ENCODE measurements at places on chromosomes 13 and 19.
A peak's percentile ranks its signal among the peaks of the same experiment; 100 is the strongest.

DNA sequence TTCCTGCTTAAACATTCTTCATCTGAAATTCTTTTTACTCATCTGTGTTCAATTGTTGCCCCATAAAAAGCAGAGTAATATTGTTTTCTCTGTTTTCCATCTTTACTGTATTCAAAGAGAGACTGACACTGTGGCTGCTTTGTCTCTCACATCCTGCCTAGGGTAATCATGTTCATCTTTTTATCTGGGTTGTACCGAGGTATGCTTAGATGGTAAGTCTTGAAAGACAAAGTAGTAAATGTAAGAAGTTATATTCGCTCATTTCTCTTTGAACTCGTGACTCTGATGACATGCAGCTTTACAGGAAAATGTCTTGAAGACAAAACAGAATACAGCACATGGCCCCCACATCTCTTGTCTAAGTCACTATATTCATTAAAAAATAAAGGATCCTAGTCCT is 20.0 kb upstream of the CYSLTR2 start:
- DNase-seq, result no peak

- peak; percentile 77 for DNase-seq
Observed at GRCh38 chr13:41458761-41459431, 1.5 kb downstream of the RGCC start.

DNA sequence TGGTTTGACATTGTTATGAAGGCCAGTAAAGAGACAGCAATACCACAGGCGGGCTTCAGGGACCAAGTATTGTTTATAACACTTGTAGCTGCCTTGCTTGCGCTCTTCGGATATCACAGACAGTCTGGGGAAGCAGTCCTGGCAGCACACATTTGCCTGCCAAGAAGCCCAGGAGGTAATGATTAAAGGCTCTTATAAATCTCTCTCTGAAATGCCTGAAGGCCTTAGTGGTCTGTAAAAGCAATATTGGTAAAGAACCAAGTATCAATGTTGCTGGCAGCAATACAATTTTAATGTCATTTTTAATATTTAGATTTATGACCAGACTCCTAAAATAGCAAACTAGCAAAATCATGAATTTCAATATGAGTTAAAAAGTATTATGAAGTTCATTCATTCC is 1312.4 kb downstream of the PCDH9 start:
- DNase-seq, result no peak

DNA sequence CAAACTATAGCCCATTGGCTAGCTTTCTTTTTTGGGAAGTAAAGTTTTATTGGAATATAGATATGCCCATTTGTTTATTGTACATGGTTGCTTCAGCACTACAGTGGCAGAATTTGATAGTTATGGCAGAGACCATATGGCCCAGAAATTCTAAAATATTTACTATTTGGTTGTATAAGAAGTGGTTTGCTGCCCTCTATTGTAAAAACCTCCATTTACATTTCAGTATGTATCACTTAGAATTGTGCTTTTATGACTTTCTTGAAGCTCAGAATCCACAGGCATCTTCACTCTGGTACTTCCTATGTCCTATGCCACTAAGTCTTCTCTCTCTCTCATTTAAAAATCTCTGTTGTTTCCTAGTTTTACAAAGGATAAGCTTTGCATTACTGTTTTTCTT is 37.7 kb downstream of the DLEU7 start:
- no peak for DNase-seq

GRCh38 chr13:42644841-42645240 is 70.9 kb downstream of the TNFSF11 start:
- no peak for DNase-seq

GRCh38 chr19:39017646-39018045 is 14.7 kb downstream of the FBXO27 start:
- DNase-seq, result no peak

DNA sequence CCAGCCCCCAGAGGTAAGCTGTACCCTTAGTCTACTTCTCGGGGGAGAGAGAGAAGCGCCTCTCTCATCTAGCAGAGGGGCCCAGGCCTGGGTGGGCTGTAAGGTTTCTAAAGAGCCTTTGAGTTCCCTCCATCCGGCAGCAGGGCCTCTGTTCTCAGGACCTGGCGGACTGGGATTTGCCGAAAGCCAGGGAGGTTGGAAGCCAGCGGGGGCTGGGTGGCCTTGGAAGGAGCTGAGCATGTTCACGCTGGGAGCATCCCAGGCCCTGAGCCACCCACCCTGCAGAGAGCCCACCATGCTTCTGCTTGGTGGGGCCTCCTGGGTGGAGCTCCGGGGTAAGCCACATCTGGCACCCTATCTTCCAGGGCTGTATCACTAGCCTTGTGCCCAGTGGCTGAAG is 7.8 kb downstream of the SLC7A10 start:
- no peak for DNase-seq

- no peak for DNase-seq
Observed at GRCh38 chr19:38915329-38916321, 3.6 kb upstream of the CCER2 start.

DNA sequence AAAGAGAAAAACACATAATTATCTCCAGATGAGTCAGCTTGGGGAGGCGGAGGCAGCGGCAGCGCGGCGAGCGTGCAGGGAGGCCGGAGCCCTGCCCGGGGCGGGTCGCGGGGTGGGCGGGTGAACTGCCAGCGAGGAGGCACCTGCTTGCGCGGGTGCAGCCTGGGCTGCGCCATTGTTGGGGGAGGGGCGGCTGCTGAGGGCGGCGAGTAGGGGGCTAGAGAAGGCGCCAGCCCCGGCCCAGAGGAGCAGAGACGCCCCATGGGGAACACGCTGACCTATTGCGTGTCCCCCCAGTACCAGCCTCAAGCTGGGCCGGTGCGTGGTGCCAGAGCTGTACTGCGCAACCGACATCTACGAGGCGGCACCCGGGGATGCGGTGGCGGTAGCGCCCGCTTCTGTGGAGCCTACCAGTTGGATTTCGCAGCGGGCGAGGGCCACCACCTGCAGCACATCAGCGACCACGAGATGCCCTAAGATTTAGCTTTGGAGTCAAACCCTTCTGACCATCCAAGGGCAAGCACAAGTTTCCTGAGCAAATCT is 16.7 kb downstream of the ZNF100 start:
- DNase-seq, result no peak

GRCh38 chr19:29523568-29523967 is 2.2 kb upstream of the VSTM2B start:
- no peak for DNase-seq

GRCh38 chr19:39843919-39844793 is 2.0 kb downstream of the FBL start:
- DNase-seq, result no peak

- DNase-seq, result no peak
Observed at GRCh38 chr13:114041493-114041892, 67.6 kb upstream of the C13orf46 start.

DNA sequence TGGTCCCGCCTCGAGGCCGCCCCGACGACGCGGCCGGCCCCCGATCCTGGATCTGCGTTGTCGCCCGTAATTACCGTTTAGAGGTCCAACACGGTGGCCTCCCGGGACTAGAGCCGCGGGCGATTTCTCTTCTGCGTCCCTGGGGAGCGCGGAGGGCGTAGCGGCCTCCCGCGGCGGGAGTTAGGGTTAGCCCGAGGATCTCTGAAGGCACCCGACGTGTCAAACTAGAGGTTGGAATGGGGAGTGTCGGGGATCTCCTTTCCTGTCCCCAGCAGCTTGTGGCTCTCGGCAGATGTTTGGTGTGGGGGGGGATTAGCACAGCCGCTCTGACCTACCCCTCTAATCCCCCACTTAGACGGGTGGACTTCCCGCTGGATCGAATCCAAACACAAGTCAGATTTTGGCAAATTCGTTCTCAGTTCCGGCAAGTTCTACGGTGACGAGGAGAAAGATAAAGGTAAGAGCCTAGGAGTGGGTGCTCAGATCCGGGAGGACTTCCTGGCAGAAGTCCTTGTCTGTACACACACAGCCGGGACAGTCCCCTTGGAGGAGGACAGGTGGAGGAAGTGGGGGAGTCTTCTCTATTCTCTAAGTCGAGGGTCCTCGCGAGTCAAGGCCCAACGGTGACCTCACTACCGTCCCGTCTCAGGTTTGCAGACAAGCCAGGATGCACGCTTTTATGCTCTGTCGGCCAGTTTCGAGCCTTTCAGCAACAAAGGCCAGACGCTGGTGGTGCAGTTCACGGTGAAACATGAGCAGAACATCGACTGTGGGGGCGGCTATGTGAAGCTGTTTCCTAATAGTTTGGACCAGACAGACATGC is 581 bp downstream of the CALR start:
- no peak for DNase-seq

DNA sequence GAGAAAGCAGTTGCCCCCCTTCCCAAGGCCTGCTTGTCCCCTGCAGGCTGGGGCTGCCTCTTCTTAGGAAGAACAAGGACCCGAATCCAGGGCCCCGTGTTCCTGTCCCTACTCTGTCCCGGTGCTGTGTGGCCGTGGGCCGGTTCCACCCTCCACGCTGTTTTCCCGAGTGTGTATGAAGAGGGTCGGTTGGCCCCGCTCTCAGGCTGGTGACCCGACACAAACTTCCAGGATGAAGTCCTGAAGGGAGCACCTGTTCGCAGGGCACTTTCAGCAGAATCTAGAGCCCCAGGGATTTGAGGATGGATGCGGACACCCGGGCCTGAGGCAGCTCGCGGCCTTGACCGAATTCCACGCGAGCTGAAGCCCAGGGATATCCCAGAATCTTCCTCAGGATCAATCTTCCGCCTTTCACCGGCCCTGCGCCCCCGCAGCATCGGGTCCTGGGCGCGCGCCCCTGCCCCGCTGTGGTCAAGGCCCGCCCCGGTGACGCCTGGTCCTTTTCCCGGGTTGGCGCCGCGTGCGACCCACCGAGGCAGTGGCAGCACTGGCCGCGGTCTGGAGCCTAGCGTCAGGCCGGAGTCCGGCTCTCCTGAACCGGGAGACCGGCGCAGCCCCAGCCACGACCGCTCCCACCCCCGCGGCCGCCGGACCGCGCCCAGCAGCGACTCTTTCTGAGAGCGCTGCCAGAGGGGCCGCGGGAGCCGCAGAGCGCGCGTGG is 528 bp upstream of the CHST8 start:
- DNase-seq, result no peak

- DNase-seq, result peak; percentile 82
Observed at GRCh38 chr19:51097166-51097738, 11.0 kb downstream of the CTU1 start.

- no peak for DNase-seq
Observed at GRCh38 chr19:56899943-56900342, 59.4 kb upstream of the PEG3 start.

DNA sequence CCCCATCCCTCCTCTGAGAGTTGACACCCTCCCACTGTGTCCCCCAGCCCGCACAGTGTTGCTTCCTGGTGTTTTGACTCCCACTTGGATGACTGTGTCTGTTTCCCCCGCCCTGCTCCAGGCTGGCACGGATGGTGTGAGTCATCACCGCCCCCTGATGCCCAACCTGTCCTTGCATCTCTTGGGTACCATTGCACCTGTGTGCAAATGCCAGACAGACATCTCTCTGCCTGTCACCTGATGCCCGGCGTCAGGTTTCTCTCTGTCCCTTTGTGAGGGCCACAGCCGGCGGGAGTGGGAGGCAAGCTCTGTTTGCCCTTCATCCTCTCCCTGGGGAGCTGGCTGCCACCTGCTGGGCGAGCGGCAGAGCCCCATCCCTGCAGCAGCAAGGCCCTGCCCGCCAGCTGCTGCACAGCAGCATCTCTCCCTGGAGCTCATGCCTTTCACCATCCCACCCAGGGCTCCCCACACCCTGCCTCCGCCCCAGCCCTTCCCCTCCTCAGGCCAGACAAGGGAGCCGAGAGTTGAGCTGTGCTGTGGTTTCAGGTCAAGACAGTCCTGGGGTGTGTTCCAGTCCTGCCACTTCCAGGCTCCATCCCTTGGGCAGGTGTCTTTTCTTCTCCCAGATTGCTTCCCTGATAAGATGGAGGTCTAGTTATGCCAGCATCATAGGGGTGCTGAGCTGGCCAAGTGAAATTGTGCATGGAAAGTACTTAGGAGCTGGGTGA is 29.7 kb downstream of the NKPD1 start:
- DNase-seq, result no peak

DNA sequence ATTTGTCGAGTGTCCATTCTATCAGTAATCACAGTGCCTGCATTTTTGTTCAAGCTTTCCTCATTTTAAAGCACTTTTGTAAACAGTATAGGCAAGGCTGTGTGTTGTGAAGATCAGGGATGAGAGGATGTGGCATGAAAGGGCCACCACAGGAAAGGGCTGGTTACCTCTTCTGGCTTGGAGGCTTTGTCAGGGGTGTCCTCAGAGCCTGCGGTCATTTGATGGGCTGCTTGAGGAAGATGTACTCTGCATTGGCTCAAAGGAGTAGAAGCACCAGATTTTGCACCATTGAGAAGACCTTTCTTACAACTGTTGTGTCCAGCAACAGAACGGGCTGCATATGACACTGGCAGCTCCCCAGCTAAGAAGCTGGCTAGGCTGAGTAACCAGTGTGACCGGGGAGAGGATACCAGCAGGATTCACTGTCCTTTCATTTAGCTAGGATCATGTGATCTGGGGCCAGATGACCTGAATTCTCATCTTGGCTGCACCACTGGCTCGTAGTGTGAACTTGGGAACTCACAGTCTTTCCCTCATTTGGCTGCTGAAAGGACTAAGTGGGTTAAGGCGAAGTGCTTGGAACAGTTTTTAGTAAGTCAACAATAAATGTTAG is 380.2 kb downstream of the FGF9 start:
- peak; percentile 42 for DNase-seq

DNA sequence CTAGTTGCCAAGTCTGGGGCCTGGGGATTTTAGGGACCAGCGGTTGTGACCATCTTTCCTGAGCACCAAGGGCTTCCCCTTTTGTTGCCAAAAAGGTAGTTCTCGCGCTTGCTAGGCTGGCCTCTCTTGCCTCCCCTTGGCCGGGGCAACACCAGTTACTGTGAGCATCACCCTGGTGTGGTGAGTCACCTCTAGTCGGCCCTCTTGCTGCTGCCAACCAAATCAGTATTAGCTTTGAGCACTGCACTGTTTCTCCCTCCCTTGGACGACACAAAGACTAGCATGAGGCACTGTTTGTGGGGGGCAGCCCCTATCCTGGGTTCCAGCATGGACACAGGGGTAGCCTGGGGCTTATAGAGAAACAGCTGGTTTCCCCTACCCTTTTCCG is 6.9 kb downstream of the SYDE1 start:
- no peak for DNase-seq

DNA sequence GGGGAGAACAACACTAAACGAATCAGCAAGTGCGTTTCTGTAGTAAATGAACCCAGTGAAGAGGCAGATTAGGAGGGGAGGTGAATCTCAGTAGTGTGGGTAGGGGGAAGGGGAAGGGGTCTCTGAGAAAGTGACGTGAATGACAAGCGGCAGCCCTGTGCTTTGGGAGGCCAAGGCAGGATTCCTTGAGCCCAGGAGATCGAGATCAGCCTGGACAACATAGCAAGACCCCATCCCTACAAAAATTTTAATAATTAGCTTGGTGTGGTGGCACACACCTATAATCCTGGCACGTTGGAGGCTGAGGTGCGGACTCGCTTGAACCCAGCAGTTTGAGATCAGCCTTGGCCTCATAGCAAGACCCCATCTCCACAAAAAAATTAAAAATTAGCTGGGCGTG is 8.1 kb downstream of the PLK5 start:
- DNase-seq, result no peak

DNA sequence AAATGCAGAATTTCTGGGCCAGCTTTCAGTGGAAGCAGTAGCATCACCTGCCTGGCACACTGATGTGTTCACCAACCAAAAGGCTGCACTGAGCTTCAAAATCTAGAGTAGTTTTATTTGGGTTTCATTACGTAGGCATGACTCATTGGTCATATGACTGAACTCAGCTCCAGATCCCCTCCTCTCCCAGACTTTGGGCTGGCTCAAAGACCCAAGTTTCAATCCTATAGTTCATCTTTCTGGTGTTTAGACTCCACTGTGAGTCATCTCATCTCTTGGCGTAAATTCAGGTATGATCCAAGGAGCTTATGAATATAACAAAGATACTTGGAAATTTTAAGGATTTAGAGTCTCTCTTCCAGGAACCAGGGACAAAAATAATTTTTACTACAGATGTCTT is 17.7 kb downstream of the ZMYM5 start:
- DNase-seq, result no peak

- no peak for DNase-seq
Observed at GRCh38 chr13:57531256-57531655, 100.3 kb upstream of the PCDH17 start.
